AG08395 (cell line): ENCODE measurements at places on chromosomes 5 and 9.

- no peak for DNase-seq
Observed at GRCh38 chr5:3843706-3844105, 248.1 kb downstream of the IRX1 start.

DNA sequence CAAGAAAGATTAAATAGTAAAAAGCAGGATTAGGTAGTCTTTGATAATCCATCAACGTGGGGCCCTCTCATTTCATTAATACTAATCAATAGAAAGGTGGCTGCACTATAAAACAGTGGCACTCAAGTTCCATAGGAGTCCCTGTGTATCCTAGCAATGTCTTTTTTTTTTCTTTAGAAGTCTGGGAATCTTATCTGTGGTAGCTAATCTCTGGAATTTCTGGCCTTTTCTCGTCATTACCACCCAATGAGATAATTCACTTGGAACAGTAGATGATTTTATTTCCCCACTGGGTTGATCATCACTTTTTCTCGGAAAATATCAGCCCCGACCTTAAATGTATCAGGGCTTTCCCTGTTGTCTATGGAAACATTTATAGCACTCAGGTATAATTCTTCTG is 86.8 kb upstream of the CDH6 start:
- DNase-seq = no peak

DNA sequence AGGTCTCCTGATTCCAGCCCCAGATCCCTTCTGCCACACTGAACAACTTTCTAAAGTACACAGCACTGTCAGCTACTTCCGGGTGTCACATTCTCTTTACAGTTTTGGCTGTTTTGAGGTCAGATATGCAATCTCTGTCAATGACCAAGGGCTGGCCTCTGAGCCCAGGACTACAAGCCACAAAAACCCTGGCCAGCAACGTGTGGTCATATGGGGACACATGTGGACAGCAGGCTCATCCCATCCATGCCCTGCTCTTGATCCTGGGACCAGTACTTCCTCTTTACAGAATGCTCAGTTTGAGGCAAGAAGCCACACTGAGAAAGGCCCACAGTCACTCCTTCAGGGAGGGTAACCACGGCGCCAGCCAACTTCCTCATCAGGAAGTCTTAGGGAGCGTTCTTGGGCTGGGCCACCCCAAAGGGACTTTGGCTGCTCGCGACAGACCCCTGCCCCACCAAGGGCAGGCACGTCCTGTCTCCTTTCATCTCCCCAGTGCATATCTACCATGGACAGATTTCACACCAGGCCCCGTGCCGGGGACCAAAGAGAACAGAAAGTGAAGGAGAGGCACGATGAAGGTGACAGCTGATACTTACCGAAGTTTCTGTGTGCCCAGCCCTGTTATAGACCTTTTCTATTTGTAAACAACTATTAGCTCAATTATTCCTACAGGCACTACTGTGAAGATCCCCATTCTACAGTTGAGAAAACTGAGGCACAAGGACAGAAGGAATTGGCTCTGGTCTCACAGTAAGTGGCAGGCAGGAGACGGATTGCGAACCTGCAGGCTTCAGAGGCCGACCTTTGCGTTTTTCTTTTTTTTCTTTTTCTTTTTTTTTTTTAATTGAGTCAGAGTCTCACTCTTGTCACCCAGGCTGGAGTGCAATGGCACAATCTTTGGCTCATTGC is 37.3 kb downstream of the STK10 start:
- peak; percentile 83 for DNase-seq

- DNase-seq = no peak
Observed at GRCh38 chr9:96461336-96461735, 11.4 kb downstream of the HABP4 start.

- DNase-seq = peak; percentile 76
Observed at GRCh38 chr5:57468481-57469163, 14.0 kb downstream of the ACTBL2 start.

DNA sequence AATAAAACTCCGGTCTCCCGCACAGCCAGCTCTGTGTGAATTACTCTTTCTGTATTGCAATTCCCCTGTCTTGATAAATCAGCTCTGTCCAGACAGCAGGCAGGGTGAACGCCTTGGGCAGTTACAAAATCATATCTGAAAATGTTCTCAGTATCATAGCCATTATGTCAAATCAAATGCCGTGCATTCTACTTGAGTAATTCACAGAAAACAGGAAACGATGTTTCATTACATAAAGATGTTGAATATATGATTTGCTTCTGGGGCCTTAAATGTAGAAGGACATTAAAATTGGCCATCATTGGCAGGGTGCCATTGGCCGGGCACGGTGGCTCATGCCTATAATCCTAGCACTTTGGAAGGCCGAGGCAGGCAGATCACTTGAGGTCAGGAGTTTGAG is 8.5 kb downstream of the POLR3G start:
- DNase-seq = no peak

DNA sequence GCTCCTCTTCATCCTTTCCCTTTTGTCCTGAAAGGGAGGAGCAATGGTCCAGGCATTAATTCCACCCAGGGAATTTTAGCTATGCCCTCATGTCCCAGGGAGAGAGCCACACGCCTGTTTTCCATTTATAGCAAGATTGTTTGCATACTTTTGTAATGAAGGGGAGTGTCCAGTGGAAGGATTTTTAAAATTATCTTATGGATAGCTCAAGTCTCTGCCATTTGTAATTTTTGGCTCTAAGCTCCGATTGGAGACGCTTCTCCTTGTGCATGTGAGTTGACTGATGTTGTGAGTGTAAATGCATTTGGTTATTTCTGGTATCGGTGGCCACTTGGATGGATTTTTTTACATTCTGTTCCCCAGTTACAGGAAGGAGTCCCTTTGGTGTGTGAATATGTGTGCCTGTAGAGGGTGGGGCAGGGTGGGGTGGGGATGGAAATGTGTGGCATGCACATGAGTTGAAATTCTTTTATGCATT is 7.2 kb upstream of the RPL26L1 start:
- peak; percentile 70 for DNase-seq

DNA sequence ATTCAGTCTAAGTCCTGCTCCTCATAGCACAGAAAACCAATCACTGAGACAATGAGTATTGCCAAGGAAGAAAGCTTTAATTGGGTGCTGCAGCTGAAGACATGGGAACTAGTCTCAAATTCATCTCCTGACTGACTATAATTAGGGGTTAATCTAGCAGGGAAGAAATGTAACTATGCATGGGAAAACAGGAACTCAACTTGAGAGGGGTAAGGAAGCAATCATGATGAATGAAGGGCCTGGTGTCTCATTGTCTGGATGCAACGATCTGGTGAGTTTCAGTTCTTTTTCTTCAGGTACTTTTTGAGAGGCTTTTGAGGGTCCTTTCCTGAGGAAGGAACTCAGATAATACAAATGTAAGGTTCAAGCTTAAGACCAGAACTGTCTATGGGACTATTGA is 24.0 kb upstream of the OCLN start:
- no peak for DNase-seq

DNA sequence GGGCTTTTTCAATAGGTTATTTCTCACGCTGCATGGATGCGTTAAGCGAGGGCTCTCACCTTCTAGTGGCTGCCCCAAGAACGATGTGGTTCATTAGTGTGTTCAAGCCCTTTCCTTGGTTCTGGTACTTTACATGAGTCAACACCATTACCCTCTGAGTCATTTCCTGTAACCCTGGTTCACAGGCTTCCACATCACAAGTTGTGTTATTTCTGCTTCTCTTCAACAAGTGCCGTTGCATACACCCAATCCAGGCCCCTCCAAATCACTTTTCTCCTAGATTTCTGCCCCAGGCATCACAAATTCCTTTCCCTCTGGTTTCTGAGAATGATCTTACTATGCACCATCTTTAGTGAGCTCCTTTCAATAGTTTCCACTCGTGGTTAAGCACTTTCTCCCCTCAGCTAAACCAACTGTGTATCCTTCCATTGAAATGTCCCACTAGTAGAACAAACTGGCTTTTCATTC is 69.5 kb upstream of the RAD23B start:
- peak; percentile 82 for DNase-seq

DNA sequence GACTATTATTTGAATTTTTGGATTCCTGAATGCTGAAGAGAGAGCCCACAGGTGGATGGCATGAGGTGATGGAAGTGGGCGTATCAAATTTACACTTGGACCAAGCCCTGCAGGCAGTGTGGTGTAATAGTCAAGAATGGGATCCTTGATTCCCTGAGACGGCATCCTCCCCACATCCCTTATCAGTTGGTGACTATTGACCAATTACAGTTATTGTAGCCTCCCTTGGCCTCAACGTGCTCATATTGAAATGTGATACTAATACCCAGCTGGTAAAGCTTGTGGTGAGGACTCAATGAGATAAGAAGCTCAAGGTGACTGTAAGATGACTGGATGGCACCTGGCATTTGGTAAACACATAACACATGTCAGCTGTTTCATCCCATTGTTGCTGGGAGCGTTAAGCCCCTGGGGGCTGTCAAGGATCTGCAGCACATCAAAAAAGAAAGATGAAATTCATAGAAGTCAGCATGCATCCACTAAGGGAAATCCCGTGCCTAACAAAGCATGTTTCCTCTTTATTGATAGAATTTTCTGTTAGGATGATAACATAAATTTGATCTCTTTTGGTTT is 65.6 kb upstream of the IRX2 start:
- DNase-seq = no peak

GRCh38 chr5:133482028-133482427 is 130.3 kb downstream of the FSTL4 start:
- DNase-seq = no peak

GRCh38 chr9:107131108-107131799 is 151.8 kb upstream of the RAD23B start:
- DNase-seq = no peak

DNA sequence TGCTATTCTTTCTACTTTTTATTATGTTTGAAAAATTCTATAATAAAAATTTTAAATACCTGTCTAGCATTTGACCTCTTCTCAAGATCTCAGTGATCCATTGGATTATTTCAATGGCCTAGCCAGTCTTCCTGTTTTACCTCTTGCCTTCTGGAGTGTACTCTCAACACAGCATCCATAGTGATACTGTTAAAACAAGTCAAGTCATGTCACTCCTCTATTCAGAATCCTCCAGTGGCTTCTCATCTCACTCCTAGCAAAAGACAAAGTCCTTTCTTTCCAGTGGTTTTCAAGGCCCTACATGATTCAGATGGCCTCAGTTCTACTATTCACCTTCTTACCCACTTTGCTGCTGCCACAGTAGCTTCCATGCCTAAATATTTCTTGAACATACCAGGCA is 1.8 kb downstream of the MARVELD2 start:
- no peak for DNase-seq

GRCh38 chr5:116135344-116135743 is 50.5 kb downstream of the COMMD10 start:
- no peak for DNase-seq

DNA sequence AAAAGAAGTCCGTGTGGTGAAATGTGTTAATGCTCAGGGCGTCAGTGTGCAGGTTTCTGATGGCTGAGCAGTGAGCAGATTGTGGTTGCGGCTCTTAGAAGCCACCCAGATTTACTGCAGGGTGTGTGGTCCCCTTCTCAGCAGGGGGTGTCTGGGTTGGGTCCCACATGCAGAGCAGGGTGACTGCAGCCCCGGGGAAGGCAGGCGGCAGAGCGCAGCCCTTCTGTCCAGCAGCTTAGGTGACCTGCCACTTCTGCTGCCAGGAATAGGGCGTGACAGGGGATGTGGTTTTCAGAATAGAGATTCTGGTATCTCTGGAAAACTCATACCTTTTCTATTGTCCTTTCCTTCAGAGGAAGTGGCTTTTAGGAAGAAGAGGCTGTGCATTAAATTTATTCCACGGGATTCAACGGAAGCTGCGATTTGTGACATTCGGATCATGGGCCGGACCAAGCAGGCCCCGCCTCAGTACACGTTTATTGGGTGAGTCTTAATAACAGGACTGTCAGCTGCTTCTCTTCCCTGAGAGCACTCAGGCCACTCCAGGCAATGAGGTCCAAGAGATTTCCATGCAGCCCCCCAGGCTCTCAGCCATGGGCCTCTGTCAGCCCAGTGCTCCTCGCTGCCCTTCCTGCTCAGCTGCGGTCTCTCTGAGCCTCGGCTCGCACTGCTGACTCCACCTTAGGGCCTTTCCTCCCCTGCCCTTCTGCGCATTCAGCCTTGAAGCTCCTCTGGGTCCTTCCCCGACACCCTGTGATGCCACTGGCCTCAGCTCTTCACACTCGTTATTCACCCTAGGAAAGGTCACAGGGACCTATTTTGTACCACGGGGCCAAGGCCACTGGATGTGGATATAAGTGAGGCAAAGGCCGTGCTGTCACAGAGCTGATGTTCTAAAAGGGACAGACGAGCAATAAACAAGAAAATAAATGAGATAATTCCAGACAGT is 65.4 kb downstream of the MVB12B start:
- DNase-seq = no peak

GRCh38 chr5:6636293-6636692 is 3.1 kb downstream of the SRD5A1 start:
- DNase-seq = no peak

GRCh38 chr9:88897081-88897480 is 94.2 kb upstream of the S1PR3 start:
- DNase-seq = no peak

DNA sequence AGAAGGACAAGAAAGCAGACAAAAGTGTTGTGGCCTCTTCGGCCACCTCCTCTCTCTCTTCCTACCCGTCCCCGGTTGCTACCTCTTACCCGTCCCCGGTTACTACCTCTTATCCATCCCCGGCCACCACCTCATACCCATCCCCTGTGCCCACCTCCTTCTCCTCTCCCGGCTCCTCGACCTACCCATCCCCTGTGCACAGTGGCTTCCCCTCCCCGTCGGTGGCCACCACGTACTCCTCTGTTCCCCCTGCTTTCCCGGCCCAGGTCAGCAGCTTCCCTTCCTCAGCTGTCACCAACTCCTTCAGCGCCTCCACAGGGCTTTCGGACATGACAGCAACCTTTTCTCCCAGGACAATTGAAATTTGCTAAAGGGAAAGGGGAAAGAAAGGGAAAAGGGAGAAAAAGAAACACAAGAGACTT is 2.4 kb downstream of the EGR1 start:
- DNase-seq = no peak

DNA sequence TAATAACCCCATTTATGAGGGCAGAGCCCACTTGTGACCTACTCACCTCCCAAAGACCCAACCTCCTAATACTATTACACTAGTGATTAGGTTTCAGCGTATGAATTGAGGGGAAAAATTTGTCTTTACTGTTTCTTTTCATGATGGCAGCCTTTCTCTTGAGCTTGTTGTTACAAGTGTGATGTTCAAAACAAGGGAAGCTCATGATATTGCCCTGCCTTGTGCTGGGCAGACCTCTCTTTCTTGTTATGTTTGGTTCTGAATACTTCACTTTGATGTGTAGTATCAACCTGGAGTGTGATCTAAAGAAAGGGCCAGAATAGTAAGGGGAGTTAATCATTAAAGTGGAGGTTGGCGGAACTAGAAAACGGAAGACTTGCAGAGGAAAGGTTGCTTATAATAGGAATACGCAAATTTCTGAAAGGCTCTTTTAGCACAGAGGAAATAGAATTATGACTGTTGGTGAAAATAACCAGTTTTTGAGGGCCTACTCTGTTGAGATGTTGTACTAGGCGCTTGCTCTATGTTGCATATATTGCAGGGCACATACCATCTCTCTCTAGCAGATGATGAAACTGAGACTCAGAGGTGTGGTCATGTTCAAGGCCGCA is 68.2 kb downstream of the MELK start:
- DNase-seq = no peak
